ENCODE measurements at places on chromosomes 11 and 22.

- no peak for DNase-seq
Measured at GRCh38 chr11:111427471-111427912, 48.4 kb upstream of the POU2AF1 start.

- no peak for DNase-seq
Measured at GRCh38 chr11:61978703-61979661, 11.5 kb upstream of the FTH1 start.

DNA sequence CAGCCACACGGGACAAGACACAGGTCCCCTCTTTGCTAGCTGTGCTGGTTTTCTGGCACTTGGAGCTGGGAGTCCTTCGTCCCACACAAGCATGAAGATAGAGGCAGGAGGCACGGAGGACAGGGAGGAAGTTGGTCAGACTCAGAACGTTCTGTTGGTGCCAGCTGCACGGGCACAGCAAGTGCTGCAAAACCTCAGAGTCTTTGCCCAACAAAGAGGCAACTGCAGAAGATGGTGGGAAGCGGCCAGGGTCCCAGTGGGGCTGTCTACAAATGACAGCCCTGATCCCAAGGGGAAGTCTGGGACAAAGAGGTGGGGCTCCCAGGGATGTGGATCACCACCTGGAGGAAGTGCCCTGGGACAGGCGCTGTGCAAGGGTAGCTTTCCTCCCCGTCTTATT is 9.4 kb upstream of the OSM start:
- DNase-seq = no peak

DNA sequence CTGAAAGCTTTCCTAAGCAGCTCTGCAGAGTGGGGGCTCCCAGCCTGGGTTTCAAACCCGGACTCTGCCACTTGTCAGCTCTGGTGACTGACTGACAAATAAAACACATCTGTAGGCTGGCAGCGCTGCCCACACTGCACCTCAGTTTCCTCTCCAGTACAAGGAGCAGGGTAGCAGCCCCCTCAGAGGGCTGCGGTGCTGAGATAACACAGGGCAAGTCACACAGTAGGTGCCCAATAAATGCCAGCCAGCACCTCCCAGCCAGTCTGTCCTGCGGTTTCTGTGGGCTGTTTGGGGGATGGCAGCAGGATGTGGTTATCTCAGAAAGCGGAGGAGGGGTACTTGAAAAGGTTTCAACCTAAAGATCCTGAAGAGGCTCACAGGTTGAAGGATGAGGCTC is 1.5 kb downstream of the SYT12 start:
- DNase-seq = no peak

GRCh38 chr22:30874431-30875370 is 93.9 kb downstream of the MORC2 start:
- no peak for DNase-seq

DNA sequence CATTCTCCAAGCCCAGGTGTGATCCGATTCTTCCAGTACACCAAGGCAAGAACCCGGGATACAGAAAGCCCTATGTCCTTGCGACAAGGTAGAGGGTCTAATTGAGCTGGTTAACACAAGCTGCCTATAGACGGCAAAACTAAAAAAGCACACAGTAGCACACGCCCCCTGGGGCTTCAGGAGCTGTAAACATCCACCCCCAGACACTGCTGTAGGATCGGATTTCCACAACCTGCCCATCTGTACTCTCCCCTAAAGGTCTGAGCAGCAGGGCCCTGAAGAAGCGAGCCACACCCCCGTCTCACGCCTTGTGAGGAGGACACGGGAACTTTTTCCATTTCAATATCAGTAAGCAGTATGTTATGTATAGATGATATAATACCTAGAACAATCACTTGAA is 624.7 kb downstream of the BUD13 start:
- peak; percentile 49 for DNase-seq

GRCh38 chr11:73929388-73929787 is 21.4 kb upstream of the DNAJB13 start:
- no peak for DNase-seq

GRCh38 chr11:64020976-64021756 is 14.6 kb upstream of the FLRT1 start:
- no peak for DNase-seq

DNA sequence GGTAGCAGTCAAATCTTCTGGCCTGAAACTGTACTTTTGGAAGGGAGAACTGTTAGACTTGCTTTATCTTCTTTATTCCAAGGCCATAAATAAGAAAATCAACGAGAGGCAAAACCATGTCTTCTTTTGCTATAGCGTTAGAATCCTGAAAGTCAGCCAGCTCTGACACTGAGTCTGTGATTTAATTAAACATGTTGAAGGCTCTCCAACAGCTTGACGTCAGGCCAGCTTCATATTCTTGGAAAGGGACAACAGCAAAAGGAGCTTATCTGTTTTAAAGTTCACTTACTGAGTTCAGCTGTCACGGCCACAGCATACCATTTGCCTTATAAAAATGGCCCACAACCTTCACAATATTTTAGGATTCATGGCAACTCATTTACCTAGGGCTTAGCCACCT is 131.0 kb upstream of the LDLRAD3 start:
- DNase-seq = no peak

DNA sequence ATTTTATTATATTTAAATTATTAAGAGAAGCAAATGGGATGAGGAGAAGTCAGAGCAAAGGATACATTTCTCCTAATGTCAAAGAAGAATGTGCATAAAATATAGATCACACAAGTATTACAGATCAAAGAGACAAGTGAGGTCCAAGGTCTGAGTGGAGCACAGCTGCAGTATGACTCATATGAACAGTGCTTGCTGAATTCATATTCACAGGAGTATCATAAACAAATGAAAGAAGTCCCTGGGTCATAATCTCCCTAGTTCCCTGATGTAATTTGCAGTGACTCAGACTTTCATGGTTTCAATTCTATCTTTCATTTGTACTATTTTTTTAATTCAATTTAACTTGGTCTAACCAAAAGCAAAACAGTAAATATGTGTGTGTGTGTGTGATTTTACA is 499.0 kb upstream of the CCDC179 start:
- DNase-seq = no peak

DNA sequence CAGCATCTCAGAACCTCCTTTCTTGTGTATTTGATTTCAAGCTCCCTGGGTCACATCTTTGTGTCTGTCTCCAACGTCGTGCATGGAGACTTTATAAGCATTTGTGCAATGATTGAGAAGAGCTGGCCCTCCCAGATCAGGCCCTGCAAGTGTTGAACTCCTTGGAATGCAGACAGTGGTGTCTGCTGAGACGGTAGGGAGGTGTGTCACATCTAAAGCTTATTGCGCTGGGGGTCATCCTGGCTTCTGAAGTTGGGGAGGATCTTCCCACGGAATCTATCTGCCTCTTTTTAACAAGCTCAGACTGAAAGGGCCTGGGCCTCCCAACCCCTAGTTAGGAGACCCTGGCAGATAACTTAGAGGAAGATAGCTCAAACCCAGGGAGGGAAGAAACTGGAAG is 6.7 kb downstream of the APLNR start:
- DNase-seq = no peak

Measured in WTC11 (cell line).